KG1 (cell line): ENCODE measurements at places on chromosomes 11 and 22.

DNA sequence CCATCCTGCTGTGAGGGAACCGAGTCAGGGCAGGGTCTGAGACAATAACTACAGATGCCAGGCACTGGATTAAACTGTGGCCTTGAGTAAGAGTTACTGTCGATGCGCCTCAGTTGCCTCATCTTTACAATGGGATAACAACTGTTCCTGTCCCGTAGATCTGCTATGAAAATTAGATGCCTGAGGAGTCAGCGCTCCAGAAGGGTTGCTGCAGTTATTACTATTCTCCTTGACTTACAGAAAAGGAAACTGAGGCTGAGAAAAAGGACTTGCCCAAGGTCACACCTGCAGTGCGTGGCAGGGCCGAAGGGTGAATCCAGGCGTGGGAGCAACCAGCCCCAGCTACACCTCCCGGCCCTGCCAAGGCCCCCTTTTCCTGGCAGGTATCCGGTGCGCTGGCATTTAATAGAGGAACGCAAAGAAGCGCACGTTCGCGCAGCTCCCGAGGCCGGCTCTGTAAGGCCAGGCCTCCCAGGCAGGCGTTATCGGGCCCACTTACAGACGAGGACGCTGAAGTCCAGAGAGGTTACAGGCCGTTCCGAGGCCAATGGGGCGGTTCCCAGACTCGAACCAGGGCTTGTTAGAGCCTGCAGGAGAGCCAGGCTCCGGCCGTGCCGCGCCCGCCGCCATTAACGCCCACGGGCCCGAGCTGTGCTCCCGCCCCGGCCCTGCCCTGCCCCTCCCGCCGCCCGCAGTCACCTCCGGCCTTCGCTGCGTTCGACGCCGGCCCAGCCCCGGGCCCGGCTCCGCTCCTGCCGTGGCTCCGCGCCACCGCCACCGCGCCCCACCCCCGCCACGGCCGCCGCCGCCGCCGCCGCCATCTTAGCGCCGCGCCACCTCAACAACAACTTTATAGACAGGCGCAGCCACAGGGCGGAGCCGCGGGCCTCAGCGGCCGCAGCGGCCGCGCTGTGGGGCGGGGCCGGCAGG, at the start of gene C11orf68:
TSS of gene C11orf68 (minus strand) at position 852 of the 930 bp plus-strand sequence. CDS start at position 821, 31 bp downstream.
- DNase-seq, result no peak

GRCh38 chr22:36386900-36387708, 663 bp downstream of the MYH9 start:
- no peak for DNase-seq

GRCh38 chr22:30701872-30702271, 7.2 kb downstream of the OSBP2 start:
- no peak for DNase-seq

- DNase-seq, result no peak
Observed at GRCh38 chr22:38860283-38861169, 11.5 kb downstream of the CBX6 start.

GRCh38 chr11:14972581-14973495, 687 bp upstream of the CALCA start:
- DNase-seq, result no peak

DNA sequence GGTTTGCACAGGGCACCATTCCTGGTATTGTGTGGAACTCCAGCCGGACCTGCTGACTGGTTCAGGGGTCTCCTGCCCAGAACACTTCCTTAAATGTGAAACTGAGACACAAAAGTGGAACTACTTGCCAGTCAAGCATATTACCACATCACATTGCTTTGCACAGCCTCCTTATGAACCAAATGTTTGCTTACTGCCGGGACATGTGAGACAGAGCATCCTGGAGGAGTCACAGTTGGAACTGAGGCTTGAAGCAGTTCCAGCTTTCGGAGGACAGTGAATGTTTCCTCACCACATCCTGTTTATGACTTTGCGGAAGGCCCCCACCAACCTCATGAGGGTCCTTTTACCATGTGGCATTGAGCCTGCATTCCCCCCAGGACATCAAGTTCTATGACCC, 105.8 kb upstream of the ARHGAP42 start:
- DNase-seq, result no peak

DNA sequence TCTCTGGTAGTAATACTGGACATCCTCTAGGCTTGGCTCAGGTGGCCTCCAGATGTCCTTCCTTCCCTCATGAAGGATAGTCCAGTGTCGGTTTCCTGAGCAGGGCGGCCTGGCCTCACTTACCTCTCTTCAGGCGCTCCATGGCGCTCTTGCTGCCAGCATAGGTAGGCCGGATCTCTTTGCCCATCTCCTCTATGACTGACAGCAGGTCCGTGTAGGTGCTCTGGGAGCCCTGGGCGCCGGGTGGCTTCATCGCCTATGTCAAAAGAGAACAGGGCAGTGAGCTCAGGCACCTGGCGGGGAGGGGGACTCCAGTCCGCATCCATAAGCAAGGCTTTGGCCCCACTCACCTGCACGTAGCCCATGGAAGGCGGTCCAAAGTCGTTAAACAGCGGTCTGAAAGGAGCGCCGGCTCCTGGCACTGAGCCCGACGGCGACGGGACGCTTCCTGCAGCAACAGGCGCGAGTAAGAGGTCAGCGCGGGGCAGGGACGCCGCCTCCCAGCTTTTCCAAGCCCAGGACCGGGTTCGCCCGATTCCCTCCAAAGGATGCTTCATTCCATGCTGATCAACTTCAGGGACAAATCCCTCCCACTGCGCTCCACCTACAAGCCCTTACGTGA, 609 bp downstream of the CDK2AP2 start:
- no peak for DNase-seq

GRCh38 chr11:17036666-17037658, 22.7 kb upstream of the PLEKHA7 start:
- DNase-seq, result no peak

GRCh38 chr11:6812390-6813005, 13.0 kb upstream of the OR6A2 start:
- DNase-seq, result peak; percentile 6

DNA sequence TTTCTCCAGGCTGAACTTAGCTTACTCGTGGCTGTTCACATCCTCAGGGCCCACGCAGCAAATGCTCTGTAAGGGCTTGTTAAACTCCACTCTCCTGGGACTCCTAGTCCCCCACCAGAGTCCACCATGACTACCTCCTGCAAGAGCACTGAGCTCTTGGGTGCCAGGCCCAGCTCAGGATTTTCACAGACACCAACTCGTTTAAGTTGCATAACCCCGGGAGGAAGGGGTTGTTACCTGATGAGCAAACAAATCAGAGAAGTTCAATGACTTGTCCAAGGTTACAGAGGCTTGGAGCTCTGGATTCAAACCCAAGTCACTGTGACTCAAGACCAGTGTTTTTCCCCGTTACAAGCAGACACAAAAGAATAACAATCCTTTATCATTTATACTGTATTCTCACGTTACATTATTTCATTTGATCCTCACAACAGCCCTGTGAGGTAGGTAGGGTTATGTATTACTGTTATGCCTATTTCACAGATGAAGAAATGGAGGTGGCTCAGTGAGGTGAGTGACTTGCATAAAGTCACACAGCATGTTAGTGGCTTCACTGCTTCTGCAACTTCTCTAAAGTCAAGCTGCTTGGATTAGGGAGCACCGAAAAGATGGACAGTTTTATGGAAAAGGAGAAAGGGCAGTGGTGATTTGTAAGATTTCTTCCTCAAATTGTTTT, 17.4 kb downstream of the KCTD21 start:
- DNase-seq, result no peak

DNA sequence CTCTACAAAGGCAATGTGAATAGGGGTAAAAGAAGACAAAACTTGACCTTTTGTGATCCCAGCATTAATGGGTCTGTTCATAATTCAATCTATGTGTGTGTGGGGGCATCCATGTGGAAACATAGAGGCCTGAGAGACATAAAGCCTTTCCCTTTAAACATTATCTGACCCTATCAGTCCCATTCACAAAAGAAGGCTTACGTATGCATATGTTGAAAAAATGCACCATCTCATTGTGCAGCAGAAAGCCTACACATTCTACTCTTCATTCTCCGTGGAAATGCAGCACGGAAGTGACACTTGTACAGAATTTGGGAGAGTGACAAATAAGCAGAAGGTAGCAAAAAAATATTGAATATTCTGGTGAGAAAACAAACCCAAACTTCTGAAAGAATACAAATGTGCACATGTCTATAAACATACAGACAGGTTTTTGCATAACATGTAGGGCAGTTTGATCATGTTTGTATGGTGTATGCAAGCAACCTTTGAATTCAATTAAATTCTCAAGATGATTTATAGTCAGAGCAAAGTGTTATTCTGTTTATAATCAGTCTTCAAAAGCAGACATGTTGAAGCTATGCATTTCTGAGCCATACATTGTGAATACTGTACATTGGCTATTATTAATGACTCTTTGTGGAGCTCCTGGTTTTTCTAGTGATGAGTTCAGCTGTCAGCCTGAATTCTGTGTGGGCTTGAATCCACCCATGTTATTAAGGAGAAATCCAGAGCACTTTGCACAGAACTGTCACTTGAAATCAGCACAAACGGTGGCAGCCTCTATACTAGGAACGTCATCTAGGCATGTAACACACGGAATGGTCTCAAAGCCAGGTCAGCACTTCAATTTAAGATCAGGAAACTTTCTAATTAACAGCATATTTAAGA, 236.8 kb downstream of the DCDC1 start:
- no peak for DNase-seq

DNA sequence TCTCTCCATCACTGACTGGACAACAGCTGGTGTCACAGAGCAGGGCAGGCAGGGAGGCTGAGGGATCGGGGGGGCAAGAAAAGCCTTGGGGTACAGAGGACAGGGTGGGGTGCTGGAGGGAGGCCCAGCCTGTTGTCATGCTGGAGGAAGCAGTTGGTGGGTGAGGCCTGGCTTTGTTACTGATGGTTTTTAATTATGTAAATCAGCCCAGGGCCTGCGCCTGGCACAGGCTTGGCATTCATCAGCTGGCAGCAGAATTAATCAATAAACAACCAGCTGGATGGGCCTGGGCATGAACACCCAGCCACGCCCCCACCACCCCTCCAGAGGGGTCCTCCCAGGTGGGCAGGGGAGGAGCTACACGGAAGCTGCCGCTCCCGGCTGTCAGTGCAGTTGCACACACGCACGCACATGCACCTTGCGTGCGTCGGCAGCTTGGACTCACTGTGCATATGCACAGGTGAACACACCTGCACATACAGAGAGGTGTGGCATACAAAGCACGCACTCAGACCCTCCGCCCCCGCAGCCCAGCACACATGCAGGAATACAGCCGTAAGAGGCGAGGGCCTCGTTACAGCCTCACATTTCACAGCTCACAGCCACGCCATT, 21.3 kb upstream of the ELFN2 start:
- no peak for DNase-seq

DNA sequence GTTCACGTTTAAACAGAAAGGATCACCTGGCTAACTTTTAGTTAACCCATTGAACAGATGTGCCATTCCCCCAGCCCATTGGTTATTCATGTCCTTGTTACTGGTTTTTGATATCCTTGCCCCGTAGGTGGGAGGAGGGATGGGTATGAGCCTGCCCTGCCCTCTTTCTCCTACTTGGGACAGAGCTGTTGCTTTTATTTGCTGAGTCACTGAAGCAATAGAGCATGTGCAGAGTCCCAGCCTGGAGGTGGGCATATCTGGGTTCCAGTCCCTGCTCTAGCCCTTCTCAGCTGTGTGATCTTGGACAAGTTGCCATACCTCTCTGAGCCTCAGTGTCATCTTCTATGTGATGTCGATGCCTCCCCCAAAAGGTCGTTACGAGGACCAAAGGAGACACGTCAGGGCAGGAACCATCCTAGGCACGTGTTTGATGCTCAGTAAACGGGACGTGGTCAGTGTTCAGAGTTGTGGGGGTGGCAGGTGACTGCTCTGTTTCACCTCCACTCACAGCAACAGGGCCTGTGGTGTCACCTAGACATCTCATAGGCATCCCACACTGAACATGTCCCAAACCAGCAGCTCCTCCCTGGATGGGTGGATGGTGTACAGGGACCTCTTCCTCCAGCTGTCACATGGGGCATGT, 61.0 kb downstream of the BMAL1 start:
- DNase-seq, result no peak

DNA sequence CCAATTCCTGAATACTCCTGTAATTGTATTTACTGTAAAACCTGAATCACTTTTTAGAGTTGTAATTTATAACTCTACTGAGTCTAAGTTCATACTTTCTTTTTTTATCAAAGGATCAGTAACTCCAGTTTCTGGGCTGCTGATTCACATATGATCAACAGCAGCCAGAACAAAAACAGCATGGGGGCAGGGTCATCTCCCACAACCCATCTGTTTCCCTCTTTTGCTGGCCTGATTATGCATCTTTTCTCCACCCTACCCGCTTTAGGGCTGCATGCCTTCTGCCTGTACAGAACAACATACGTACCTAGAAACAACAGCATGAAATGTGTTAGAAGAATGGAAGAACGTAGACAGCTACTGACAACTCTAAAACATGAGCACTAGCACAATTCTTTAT, 76.0 kb downstream of the MRTFA start:
- DNase-seq, result no peak

DNA sequence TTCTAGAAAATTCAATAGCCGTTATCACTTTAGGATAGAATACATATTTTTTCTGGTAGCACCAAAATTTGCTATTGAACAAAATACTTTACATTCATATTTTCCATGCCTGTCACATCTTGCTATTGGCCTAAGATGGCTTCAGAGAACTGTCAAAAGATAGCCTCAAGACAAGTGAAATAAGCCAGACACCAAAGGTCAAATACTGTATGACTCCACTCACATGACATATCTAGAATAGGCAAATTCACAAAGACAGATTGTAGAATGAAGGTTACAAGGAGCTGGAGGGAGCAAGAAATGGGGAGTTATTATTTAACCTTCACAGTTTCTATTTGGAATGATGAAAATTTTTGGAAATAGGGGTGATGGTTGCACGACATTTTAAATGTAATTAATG, 223.7 kb upstream of the ZC3H12C start:
- DNase-seq, result no peak

DNA sequence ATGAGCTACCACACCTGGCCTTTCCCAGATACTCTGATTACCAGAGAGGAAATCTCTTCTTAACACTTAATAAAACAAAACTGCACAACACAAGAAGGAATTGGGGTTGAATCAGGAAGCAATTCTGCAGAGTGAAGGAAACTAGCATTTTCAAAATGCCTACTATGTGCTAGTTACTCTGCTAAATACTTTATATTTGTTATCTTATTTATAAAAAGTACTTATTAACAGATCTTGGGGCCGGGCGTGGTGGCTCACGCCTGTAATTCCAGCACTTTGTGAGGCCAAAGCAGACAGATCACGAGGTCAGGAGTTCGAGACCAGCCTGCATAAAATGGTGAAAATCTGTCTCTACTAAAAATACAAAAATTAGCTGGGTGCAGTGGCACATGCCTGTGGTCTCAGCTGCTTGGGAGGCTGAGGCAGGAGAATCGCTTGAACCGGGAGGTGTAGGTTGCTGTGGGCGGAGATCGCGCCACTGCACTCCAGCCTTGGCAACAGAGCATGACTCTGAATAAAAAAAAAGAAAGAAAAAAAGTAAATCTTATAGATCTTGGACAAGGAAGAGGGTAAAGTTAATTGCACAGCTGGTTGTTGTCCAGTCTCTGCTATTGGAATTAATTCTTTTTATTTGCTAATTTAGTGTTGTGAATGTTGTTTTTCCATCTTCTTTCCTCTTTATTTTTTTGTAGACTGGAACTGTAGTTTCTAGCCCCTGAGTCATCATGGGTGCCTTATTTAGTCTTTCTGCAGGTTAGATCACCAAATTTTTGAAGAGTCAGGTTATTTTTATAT, 22.1 kb downstream of the TMEM135 start:
- no peak for DNase-seq

- no peak for DNase-seq
Observed at GRCh38 chr11:20881328-20882079, 212.1 kb downstream of the NELL1 start.
